Stomach (tissue), 19 donors: ENCODE measurements at places on chromosomes 11 and 22. TPM values are rescaled to one million over a fixed set of nuclear protein-coding genes. Genes with fewer than 3 reads are reported as not detected.

DNA sequence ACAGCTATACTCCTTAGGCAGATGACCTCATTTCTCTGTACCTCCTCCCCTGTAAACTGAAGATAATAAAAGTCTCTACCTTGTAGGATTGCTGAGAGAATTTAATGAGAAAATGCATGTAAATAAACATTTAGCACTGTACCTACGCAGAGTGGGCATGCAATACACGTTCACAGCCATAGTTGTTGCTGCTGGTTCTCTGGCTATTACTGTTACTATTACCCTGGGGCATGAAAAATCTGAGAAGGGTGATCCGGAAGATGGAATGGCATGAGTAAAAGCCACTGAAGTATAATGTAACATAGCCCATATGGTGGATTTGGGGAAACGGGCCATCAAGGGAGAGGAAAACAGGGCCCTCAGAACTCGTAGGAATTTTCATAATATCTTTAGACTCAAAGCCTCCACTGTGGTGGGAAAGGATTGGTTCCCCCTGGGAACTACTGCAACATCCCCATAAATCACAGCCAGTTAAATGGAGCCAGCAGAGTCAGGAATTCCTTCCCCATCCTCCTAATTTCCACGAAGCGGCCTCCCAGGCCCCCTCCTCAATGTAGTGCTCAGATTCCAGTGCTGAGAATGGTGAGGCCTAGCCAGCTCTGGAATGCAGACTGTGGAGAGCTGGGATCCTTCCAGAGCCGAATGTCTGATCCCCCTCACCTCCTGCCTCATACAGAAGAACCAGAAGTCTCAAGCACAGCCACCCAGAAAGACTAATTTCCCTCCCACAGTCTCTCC, 205.3 kb downstream of the MN1 start:
- no peaks in the 10 kb centered on the region for H3K27me3 ChIP-seq
- no peak overlapping the region for H3K27ac ChIP-seq
- no peaks in the 10 kb centered on the region for H3K4me1 ChIP-seq
- H3K36me3 ChIP-seq, result no peaks in the 10 kb centered on the region
- no peak overlapping the region for H3K4me3 ChIP-seq
- no peak for DNase-seq

The TYR gene
- not detected for total RNA-seq

DNA sequence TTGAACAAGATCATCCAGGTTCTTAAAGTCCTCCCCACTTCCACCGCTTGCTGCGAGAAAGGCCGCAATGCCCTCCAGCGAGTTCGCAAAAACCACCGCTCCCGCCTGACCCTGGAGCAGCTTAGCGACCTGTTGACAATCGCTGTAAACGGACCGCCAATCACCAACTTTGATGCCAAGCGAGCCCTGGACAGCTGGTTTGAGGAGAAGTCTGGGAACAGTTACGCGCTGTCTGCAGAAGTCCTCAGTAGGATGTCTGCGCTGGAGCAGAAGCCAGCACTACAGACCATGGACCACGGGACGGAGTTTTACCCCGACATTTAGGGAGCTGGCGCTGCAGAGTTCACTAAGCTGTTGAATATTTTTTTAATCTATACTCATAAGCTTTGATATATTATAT, 58.3 kb downstream of the SYT13 start:
- no peaks in the 10 kb centered on the region for H3K4me1 ChIP-seq
- no peak overlapping the region for H3K27ac ChIP-seq
- H3K36me3 ChIP-seq, result peaks cover 68% of the 10 kb centered on the region
- no peaks in the 10 kb centered on the region for H3K27me3 ChIP-seq
- no peak overlapping the region for H3K4me3 ChIP-seq
- no peak for DNase-seq

DNA sequence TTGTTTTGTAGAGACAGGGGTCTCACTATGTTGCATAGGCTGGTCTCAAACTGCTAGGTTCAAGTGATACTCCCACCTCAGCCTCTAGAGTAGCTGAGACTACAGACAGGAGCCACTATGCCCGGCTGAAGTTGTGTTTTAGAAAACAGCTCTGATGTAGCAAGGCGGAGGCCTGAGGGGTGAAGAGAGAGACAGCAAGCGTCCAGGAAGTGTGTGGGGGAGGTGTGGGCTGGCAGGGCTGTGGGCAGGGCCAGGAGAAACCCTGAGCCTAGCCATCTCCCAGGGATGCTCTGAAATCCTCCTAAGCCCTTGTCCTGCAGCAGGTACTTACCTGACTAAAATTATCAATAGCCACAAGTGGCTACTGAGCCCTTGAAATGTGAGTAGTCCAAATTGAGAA, 16.1 kb upstream of the RPS3 start:
- no peaks in the 10 kb centered on the region for H3K27me3 ChIP-seq
- no peak overlapping the region for H3K4me3 ChIP-seq
- H3K27ac ChIP-seq, result no peak overlapping the region
- peaks cover 7% of the 10 kb centered on the region for H3K4me1 ChIP-seq
- H3K36me3 ChIP-seq, result no peaks in the 10 kb centered on the region

The RASSF7 gene
- total RNA-seq, result 16.7 TPM

DNA sequence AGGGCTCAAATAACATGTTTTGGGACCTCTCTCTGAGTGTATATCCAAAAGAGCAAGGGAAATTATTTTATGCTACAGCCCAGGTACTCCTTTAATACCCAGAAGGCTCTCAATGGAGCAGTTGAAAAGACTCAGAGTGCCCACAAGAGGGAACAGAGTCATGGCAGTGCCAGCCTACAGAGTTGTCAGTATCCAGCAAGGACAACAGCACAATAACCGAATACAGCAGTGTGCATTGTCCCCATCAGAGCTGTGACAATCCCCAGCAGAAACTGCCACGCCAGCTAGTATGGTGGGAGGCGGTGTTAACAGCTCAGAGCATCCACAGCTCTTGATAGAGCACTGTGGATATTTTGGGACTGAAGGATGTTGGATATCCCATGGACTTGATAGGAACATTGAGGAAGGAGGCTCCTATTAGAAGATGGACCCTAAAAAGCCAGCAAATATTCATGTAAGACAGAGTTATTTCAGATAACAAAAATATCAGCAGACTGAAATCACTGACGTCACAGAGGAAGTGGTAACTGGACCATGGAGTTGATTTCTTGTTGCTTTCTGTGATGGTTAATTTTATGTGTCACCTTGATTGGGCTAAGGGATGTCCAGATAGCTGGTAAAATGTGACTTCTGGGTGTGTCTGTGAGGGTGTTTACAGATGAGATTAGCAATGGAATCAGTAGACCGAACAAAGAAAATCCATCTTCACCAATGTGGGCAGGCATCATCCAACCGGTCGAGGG, 17.7 kb upstream of the PAFAH1B2 start:
- H3K36me3 ChIP-seq, result no peaks in the 10 kb centered on the region
- no peak overlapping the region for H3K4me3 ChIP-seq
- H3K4me1 ChIP-seq, result no peaks in the 10 kb centered on the region
- H3K27ac ChIP-seq, result no peak overlapping the region

- H3K4me1 ChIP-seq, result peaks cover 6% of the 10 kb centered on the region
- H3K36me3 ChIP-seq, result peaks cover 18% of the 10 kb centered on the region
- no peaks in the 10 kb centered on the region for H3K27me3 ChIP-seq
Observed at GRCh38 chr11:124643605-124644425, 21.2 kb downstream of the TBRG1 start.

GRCh38 chr11:84241343-84242131, 955.4 kb upstream of the CCDC90B start:
- no peaks in the 10 kb centered on the region for H3K4me1 ChIP-seq
- H3K4me3 ChIP-seq, result no peak overlapping the region
- no peaks in the 10 kb centered on the region for H3K27me3 ChIP-seq
- DNase-seq, result no peak
- H3K36me3 ChIP-seq, result no peaks in the 10 kb centered on the region

DNA sequence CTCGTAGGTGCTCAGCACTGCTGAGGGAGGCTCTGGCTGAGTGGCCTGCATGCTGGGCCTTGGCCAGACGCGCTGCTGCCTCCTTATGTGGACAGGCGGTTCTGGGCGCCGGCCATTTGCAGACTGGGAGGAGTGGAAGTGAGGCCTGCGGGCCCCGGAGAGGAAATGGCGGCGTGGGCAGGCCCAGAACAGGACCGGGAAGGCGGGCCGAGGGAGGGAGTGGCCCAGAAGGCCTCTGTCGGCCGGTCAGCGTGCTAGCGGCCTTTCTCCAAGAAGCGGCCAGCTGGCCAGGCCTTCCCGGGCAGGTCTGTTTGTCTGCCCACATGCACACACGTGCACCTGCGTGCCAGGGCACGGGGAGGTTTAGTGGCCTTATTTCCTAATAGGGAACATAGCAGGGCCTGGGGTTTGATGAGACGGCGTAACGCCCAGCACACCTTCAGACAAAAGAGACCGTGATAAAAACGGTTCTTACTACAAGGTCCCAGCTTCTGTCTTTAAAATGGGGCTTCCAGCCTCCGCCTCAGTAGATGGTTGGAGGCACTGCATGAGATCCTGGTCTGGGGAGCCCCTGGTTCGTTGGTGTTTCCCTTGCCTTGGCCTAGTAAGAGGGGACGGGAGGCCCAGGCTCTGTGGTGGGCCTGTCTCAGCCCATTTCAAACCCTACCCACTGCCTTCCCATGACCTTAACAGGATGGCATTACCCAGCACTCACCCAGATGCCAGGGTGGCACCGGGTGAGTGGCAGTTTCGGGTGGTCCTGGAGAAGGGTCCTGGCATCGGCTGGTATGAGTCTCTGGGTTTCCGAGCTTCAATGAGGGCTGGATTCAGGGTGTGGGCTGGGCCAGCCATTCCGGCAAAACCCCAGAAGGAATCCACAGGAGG, 65.1 kb upstream of the PPARA start:
- H3K27ac ChIP-seq, result peak overlapping the region; percentile 99
- H3K27me3 ChIP-seq, result no peaks in the 10 kb centered on the region
- DNase-seq, result peak; percentile 66
- peak overlapping the region; percentile 23 for H3K4me3 ChIP-seq

DNA sequence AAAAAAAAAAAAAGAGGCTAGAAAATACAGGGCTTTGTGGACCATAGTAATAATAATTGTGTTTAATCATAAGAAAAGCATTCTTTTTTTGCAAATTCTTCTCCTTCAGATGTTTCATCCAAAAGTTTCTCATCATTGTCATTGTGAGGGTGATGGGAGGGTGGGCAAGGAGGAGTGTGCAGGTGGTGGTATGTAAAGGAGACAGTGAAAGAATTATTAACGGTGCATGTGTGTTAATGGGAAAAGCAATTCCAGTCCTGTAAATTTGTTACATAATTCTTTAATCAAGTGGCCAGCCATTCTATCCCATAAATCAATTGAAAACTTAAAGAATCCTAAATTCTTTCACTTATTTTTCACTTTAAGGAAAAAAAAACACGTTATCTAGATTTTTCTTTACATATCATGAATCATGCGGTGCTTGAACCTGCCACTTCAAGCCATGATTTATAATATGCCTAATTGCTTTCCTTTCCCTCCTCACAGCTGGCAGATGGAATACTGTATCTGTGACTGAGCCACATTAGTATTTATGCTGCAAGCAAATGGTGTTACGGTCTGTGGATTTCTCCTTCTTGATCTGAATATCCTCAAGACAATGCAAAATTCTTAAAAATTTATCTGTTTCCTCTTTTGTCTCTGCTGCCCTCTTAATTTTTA, 318.5 kb downstream of the JRKL start:
- no peaks in the 10 kb centered on the region for H3K36me3 ChIP-seq
- H3K4me1 ChIP-seq, result no peaks in the 10 kb centered on the region
- H3K27me3 ChIP-seq, result no peaks in the 10 kb centered on the region
- no peak overlapping the region for H3K4me3 ChIP-seq
- no peak overlapping the region for H3K27ac ChIP-seq

DNA sequence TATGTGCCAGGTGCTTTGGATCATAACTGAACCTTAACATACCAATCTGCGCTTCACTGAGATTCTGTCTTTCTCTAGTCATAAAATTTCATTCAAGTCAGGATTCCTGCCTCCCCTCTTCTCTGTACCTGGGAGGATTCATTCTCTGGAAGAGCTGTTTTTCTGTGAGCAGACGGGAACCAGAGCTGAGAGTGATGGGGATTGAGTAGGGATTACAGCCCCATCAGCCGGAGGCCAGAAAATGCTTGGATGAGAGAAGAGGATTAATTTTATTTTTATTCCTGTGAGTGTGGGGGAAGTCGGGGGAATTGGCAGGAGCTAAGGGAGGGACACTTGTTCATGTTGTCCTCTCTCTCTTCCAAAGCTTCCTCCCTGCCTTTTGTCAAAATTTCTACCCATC, 4.7 kb downstream of the STX3 start:
- no peaks in the 10 kb centered on the region for H3K27me3 ChIP-seq
- no peak overlapping the region for H3K4me3 ChIP-seq
- H3K4me1 ChIP-seq, result peaks cover 39% of the 10 kb centered on the region

The SLC22A12 gene
- total RNA-seq, result not detected

DNA sequence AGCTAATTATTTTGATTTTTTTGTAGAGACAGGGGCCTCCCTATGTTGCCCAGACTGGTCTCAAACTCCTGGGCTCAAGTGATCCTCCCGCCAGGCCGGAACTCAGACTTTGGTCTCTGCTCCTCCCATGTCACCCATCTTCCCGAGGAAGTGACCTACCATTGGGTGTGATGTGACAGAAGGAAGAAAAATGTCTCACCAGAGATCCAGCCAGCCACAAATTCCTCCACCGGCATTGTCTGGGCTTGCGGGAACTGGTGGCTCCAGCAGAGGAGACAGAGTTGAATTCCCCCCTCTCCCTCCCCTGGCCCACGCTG, 772 bp downstream of the SLC25A45 start:
- DNase-seq, result no peak
- no peaks in the 10 kb centered on the region for H3K36me3 ChIP-seq
- H3K4me3 ChIP-seq, result peak overlapping the region; percentile 41
- no peaks in the 10 kb centered on the region for H3K27me3 ChIP-seq
- H3K27ac ChIP-seq, result peak overlapping the region; percentile 97

- no peak overlapping the region for H3K27ac ChIP-seq
- H3K27me3 ChIP-seq, result no peaks in the 10 kb centered on the region
- no peak overlapping the region for H3K4me3 ChIP-seq
- no peaks in the 10 kb centered on the region for H3K4me1 ChIP-seq
Observed at GRCh38 chr11:11155962-11156815, 196.9 kb downstream of the CSNK2A3 start.

The ELF5 gene
- 0.55 TPM for total RNA-seq

The KLHL35 gene
- total RNA-seq, result 0.89 TPM

DNA sequence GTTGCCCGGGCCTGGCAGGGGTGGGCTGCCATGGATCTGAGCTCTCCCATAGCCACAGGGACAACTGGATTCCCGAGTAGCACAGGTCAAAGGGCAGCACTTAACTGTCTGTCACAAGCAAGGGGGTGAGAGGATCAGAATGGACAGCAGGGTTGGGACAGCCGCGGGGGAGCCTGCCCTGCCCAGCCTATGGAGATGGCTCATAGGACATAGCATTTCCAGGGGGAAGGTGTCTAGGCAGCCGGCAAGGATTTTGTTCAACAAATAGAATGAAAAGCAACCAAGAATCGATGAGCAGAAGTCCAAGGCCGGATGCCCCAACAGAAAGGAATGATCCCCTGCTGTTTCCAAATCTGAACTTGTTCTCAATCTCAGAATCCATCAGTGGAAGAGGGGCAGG, 92.9 kb downstream of the RPS6KA4 start:
- H3K4me3 ChIP-seq, result no peak overlapping the region
- no peak for DNase-seq
- H3K27me3 ChIP-seq, result no peaks in the 10 kb centered on the region
- H3K4me1 ChIP-seq, result peaks cover 27% of the 10 kb centered on the region
- H3K27ac ChIP-seq, result no peak overlapping the region

DNA sequence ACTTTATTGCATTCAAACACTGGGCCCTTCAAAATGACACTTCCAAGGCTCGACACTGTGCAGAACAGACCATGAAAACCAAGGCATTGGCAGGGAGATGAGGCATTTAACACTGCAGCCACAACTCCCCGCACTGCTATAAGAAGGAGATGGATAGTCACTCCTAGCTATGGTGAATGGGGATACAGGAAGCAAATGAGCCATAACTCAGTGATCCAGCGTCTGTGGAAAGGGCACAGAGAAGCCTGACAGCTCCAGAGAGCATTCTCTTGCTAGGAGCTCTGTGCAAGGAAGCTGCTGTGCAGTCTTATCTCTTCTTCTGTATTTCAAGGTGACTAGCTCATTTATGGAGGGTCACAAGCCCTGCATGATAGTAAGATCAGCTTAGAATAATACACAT, 20.9 kb downstream of the HPS4 start:
- no peak overlapping the region for H3K27ac ChIP-seq
- H3K27me3 ChIP-seq, result no peaks in the 10 kb centered on the region
- no peak for DNase-seq
- H3K4me3 ChIP-seq, result no peak overlapping the region
